ENCODE measurements at places on chromosomes 4 and X.

DNA sequence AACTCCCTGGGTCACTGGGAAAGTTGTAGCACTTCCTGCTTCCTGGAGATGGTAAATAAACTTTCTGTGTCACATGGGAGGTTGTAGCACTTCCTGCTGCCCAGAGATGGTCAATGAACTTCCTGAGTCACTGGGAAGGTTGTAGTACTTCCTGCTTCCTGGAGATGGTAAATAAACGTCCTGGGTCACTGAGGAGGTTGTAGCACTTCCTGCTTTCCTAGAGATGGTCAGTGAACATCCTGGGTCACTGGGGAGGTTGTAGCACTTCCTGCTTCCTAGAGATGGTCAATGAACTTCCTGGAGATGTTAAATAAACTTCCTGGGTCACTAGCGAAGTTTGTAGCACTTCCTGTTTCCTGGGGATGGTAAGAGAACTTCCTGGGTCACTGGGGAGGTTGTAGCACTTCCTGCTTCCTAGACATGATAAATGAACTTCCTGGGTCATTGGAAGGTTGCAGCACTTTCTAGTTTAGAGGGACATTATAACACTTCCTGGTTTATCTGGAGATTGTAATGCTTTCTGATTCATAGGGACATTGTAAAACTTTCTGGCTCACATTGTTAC, 62.3 kb upstream of the CD99 start:
- peak; percentile 34 for DNase-seq

GRCh38 chrX:43971966-43972961, 926 bp downstream of the NDP start:
- DNase-seq = no peak

GRCh38 chr4:60805500-60806313, 394.4 kb upstream of the ADGRL3 start:
- no peak for DNase-seq

GRCh38 chr4:76962406-76963130, 13.0 kb downstream of the SEPTIN11 start:
- DNase-seq = no peak

- no peak for DNase-seq
These were observed 89.0 kb downstream of the COMMD8 start for GRCh38 chr4:47374477-47374876.

GRCh38 chr4:152032722-152033131, 271.9 kb upstream of the GATB start:
- DNase-seq = no peak

DNA sequence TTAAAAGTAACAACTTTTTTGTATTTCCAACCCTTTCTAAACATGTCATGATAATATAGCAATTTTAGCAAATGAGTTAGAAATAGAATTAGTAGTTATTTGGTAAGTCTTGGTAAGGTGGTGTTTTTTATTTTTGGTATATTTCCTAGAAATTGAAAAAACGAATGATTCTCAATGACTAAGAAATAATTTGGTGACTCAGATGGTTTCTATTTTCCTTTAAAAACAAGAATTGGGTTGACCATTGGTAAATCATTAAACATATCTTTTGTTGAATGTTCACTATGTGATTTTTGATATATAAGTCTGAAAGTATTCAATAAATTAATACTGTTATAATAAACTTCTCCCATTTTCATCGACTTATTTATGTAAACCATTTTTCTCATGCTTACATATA, 206.2 kb upstream of the BANK1 start:
- DNase-seq = no peak

DNA sequence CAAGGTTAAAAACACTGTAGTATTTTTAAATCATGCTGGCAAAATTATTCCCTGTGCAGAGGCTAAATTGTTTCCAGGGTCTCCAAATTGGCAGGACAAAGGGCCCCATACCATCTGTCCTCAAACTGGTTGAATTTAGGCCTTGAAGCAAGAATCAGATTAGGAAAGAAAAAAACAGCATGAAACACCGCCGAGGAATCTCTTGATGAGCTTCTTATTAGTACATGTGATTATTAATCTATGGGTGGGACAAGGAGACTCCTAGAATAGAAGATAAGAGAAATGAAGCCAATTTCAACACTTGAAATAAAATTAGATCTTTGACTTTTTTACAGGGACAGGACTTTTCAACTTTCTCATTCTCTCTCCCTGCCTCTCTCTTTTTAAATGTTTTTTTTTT, 7.1 kb upstream of the CLNK start:
- no peak for DNase-seq

DNA sequence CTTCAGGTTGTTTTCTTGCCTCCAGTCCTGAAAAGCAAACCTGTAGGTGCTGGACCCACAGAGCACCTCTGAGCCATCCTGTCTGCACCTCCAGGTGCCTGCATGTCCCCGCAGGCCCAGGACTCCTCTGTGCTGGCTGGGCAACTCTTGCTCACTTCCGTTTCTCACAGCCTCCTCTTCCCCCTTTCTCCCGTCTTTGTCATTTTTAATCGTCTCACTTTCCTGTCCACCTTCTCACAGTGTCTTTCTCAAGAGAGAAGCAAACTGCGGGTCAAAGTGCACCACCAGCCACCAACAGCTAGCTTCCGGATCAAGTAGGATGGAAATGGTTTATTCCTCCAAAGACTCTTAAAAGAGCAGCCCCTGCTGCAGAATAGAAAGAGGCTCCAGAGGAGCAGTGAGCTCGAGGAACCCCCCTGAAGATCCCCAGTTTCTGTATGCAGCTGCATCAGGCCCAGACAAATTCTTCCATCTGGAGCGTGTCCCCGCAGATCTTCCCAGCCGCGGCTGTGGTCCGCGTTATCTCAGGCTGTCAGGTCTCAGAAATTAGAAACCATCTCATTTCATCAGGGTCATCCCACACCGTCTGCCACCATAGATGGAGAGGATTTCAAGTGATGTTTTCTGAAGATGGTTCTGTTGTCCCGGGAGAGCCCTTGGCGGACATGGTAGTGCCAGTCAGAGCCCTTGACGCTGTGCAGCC, 87.7 kb downstream of the FHDC1 start:
- DNase-seq = no peak

DNA sequence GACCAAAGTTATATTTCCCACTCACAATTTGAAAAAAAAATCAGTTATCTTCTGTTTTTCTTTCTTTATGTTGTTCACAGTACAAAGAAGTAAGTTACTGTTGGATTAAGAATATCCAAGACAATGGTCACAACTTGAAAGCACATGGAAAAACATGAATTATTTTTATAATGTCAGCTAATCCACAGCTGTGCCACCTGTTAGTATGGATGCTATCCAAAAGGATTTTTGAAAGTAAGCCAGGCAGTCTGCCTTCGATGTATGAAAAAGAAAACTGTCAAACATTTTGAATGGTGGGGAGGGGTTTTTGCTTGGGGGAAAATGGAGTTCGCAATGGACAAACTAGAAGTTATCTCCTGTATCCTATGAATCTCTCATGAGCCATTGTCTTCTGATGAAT, 6.2 kb downstream of the GPM6A start:
- no peak for DNase-seq

GRCh38 chr4:169385376-169385775, 114.6 kb upstream of the SH3RF1 start:
- no peak for DNase-seq

GRCh38 chr4:23773884-23774636, 115.8 kb downstream of the PPARGC1A start:
- DNase-seq = no peak

GRCh38 chr4:17170131-17170530, 271.7 kb upstream of the LDB2 start:
- DNase-seq = no peak

GRCh38 chr4:56874923-56875322, 32.8 kb upstream of the REST start:
- no peak for DNase-seq

GRCh38 chr4:15913631-15913970, 24.9 kb downstream of the FGFBP1 start:
- no peak for DNase-seq

DNA sequence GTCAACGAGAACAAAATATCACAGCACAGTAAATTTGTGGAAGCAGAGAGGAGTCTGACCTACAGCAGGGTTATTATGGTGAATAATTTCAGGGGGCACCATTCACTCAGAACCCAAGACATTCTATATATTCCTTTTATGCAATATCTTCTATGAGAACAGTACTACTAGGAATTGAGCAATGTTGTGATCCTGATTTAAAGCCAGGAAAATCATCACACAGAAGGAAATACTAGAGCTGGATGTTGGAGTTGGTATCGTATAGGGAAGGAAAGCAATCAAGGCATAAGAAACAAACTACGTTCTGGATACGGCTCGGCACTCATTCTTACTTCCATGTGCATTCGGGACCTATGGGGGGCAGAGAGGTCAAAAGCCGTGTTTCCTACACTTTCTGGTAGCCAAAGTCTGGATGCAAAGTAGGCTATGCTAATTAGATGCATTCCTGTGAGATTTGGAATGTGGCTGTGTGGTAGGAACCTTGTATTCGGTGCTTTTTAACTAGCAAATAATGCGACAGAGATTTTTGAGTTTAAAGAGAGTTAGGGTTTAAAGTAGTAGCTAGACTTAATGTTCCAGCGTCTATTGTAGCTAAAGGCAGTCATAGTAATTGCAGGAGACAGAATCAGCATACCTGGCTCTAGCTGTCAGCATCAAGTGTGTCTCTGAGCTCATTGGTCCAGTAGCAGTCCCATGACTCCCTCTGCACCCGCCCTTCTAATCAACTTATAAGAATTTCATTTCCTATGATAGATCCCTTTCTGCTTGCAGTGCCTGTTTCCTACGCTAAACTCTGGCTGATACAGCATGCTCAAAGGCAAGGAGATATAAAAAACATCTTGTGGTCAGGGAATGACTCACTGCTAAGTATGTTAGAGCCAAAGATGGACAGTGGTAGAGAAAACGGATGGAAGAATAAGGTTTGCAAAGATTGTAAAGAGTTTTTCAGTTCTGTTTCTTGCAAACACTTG, 43.3 kb upstream of the PDGFC start:
- DNase-seq = no peak

DNA sequence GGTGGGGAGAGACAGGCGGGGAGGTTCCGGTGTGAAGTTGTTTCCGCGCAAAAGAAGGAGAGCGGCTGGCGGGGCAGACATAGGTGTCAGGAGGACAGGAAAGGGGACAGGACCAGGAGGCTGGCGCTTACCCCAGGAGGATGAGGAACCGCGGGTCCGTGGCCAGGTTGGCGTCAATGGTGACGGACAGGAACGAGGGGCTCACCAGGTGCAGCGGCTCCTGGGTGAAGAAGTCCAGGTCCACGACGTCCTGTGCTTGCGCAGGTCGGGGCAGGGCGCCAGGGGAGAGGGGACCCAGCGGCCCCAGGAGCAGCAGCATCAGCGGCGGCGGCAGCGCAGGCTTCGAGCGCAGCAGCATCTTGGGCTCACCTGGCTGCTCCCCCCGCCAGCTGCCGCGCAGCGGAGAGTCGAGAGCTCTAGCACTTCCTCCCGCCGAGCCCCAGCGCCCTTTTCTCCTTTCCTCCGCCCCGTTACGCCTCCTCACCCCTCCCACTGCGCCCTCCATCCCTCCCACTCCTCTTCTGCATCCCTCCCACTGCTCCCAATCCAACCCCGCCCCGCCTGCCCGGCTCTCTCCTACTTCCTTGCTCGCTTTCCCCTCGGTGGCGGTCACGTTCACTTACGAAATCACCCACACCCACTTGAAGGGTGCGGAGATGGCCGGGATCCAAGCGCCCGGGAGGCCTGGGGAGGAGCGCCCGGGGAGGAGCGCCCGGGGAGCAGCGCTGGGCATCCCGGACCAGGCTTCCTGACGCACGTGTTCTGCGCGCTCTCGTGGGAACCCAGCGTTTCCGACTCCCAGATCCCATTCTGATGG, at the start of gene HPSE:
TSS of gene HPSE (minus strand) at position 424 of the 817 bp plus-strand sequence. CDS start at position 358, 66 bp downstream.
- DNase-seq = peak; percentile 59

GRCh38 chr4:107718351-107718965, 1.6 kb downstream of the PAPSS1 start:
- no peak for DNase-seq

- DNase-seq = no peak
These were observed 193.1 kb downstream of the LDB2 start for GRCh38 chr4:16705341-16705740.

DNA sequence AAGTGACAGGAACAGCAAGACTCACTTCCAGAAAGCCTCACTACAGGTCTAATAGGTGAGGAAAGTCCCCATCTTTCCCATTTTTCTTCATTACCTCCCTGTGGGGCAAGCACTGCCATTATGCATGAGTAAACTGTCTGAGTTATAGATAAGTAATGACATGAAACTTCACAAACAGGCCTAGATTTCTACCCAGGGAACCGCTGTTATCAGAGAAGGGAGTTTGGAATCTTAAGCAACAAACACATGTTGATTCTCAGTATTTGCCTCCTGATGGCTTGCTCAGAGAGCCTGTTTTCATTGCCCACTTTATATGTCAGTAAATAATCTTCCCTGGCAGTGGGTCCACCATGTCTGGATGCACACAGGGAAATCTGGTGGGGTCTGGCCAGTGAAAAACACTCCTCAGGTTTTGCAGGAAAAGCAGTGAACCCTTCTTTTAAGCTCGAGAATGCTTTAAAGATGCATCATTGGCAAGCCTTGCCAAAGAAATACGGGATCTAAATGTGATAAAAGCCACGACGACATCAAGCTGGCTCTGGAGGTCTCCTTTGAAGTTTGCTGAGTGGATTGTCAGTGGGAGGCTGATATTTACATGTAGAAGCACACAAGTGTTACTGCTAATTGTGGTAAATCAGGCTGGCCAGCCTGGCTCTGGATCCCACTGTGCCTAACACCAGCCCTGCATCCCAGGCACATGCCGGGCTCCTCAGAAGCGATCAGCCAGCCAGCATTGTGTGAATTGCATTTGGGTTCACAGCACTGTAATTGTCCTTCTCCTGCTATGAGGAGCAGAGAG, 25.2 kb downstream of the PDGFRA start:
- DNase-seq = no peak

GRCh38 chr4:8841678-8842268, 29.9 kb downstream of the HMX1 start:
- no peak for DNase-seq

DNA sequence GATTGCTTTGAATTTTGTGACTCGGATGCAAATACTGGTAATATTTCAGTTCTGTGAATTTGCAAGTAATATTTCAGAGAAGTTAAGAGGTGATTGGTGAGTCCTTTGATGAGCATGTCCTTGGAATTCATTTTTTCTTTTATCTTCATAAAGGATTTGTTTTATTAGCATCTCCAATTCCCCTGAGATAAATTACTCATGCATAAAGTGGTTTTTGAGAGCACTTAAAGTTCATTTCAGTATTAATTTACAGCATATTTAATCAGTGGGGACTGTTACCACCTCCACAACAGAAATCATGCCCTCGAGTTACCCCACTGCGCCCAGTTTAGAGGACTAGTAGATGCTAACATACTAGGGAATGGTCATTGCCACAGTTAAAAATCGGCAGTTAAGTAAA, 65.0 kb downstream of the ZFX start:
- no peak for DNase-seq

DNA sequence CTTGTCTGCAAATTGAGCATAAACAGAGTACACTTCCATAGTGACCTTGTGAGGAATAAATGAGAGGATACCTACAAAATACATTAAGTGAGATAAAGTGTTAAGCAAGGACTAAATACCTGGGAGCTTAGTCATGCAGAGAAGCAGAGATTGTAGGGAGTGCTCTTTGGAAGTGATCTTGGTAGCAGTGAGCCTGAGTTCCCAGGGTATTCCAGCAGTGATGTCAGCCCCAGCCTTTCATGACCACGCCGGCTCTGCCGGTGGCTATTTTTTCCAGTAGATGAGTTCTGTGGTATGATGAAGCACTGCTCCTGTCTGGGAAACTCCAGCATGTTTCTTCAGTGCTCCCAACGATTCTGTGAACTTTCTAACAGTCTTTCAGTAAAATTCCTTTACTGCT, 391.5 kb upstream of the IGFBP7 start:
- DNase-seq = no peak

All from CD4-positive, alpha-beta T cell treated with Interleukin-15 for 4 hours (primary cell).